ACHN (cell line): ENCODE measurements at places on chromosomes 1 and 21.
A peak's percentile ranks its signal among the peaks of the same experiment; 100 is the strongest.

DNA sequence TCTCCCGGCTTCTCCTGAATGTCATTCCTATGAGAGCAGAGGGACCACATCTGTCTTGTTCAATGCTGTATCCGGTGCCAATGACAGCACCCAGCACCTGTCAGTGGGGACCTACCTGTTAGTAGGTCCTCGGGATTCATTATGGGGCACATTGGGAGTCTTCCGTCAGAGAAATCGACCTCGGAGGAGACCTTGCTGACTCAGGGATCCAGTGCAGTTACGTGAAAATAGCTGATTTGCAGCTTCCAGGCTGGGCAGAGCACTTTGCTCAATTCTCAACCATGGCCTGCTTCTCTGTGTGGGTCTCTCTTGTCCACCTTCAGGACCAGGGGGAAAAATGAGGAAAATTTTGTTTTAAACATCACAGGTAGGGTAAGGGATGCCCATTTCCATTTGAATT lies 130.2 kb downstream of the PRDM2 start:
- no peak for DNase-seq

DNA sequence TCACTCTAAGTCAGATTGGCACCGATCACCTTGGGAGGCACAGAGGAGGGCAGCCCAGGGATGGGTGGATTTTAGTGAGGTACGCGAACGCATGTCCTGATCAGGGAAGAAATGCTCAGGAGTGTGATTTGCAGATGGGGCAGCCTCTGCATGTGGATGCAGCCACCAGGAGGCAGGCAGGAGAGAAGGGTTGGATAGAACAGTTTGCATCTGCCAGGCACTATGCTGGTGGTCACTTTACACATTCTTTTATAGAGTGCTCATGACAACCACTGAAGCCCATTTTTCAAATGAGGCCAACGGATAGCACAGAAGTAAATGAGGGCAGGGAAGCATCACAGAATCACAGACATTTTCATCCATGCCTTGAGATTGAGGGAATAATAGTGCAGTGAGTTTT lies 5.7 kb downstream of the LAMB3 start:
- peak; percentile 39 for DNase-seq

- DNase-seq: no peak
Measured at GRCh38 chr1:203287109-203287893, 18.0 kb upstream of the BTG2 start.

DNA sequence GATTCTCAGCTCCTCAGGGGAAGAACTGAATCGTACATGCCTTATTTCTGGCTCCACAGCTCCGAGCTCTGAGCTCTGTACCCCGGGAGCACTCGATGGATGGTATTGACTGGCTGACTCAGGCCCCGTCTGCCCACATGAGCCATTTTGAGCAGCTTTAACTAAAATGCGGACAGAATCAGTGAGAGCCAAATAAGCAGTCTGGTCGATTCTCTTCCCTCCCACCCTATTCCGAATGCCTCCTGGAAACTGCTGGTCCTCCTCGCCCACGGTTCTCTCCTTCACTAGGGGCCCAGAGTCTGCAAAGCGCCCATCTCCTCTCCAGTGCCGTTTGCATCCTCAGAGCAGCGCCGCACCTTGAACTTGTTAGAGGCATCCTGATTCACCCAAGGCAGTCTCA lies 125.9 kb upstream of the IRF2BP2 start:
- no peak for DNase-seq

GRCh38 chr1:10663678-10664035 lies 132.8 kb downstream of the CASZ1 start:
- DNase-seq: no peak

- DNase-seq: peak; percentile 36
Measured at GRCh38 chr1:86965012-86965826, 50.8 kb downstream of the HS2ST1 start.

DNA sequence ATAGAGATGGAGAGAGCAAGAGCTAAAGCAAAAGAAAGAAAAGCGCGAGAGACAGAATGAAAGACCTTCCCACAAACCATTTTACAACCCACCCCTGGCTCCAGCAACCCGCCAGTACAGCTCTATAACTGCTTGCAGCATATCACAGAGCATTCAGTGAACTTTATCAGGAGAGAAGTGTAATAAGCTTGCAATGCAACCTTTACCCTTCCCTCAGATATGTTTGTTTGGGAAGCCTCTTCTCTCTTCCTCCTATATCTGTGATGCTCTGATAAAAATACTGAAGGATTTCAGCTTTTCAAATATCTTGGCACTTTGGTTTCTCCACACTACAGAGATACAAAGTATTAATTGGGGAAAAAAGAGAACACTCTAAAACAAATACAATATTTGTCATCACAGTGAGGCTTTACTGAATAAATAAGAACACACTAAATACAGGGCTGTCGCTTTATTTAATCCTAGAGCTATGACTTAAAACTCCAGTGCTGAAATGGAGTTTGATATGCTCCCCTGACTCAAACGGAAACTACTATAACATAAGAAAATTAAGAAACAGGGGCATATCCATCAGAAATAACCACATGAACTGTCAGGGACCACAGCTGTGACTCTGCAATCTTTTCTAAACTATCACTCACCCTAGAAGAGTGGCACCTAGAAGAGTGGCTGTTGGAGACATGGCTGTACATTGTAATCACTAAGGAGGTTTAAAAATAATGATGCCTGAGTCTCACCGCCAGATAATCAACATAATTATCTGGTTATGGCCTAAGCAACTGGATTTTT lies 6.7 kb downstream of the CRP start:
- DNase-seq: no peak

DNA sequence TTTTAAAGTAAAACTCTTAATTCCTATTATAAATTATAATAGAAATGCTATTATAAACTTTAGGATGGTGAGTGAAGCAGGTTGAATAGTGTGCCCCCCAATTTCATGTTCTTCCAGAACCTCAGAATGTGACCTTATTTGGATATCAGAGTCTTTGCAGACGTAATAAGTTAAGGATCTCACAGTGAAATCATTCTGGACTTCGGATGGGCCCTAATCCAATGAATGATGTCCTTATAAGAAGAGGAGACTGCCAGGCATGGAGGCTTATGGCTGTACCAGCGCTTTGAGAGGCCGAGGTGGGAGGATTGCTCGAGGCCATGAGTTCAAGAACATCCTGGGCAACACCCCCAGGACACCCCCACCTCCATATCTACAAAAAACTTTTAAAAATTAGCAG lies 9.4 kb upstream of the MT1HL1 start:
- no peak for DNase-seq

- DNase-seq: no peak
Measured at GRCh38 chr1:87182611-87183010, 146.1 kb upstream of the LMO4 start.

DNA sequence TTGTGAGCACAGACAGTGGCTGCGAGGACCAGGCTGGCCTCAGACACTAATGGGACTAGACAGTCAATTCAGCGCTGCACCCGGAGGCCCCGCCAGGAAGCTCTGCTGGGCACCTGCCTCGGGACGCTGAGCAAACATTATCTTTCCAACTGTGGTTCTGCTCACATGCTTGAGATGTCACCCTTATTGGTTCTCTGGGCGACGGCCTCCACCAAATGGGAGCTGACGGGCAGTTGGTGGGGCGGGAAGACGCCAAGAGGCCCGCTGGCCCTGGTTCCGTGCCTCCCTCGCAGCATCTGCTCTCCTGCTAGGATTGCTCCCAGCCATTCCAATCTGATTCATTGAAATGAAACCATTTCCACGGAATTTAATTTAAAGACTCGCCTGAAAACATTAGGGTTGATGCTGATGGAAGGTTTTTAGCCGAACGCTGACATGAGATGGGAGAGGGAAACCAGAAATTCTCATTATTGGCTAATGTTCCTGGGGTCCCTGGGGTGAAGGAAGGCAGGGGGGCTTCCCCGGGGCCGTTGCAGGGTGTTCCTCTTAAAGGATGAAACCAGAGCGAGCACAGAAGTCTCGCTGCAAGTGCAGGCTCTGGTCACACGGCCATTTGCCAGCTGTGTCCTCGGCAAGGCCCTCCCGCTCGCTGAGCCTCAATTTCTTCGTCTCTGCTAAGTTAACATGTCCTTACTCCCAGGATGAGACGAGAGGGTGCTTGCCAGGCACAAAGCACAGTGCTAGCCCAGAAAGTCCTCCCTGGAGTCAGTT lies 512.2 kb downstream of the NPHP4 start:
- no peak for DNase-seq

- DNase-seq: no peak
Measured at GRCh38 chr1:201350884-201351283, 26.6 kb downstream of the TNNT2 start.

DNA sequence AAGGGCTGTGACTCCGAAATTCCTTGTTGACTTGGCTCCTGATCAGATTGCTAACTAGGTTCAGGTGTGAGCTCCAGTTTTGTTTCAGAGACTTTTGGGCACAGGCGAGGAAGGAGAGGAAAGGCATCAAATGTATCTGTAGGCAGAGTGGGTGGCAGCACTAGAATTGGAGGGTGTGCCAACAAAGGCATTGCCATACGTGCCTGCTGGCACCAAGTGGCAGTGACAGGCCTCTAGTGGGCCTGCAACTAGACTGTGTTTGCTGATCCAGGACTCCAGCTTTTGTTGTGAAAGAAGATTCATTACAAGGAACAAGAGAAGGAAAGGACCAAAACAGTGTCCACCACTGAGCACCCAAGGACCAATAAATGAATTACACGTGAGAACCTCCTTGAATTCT lies 79.5 kb downstream of the TM2D1 start:
- no peak for DNase-seq

GRCh38 chr1:24364975-24365678 lies 46.0 kb downstream of the GRHL3 start:
- DNase-seq: peak; percentile 55

DNA sequence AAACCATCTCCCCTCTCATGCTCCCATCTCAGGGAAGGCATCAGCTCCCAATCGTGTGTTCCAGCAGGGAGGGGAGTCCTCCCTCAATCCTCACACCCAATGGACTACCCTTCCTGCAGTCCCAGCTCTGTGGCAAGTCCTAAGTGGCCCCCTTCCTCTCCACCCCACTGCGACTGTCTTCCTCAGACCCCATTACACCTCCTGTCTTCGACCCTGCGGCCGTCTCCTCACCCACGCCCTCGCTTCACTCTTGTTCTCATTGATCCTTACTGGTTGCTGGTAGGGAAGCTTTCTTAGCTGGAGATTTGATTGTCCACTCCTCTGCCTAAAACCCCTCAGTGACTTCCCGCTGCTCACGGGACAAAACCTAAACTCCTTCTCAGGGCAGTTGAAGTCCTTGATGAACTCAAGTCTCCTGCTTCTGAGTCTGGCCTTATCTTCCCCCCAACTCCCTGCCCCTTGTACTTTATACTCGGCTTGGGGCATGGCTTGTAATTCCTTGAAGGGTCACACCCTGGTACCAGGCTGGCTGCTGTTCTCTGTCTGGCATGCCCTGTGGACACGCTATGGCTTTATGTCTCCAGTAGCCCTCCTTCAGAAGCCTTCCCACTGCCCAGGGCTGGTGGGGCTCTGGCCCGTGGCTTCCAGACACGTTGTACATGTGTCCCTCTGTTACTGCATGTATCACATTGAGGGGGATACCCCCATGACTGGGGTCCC lies 2.3 kb upstream of the EPS8L3 start:
- no peak for DNase-seq

GRCh38 chr1:118217141-118217838 lies 32.3 kb upstream of the SPAG17 start:
- DNase-seq: no peak

GRCh38 chr21:27813750-27814149 lies 846.9 kb upstream of the ADAMTS5 start:
- DNase-seq: no peak

- peak; percentile 85 for DNase-seq
Measured at GRCh38 chr1:151585622-151586021, 26.2 kb upstream of the SNX27 start.

DNA sequence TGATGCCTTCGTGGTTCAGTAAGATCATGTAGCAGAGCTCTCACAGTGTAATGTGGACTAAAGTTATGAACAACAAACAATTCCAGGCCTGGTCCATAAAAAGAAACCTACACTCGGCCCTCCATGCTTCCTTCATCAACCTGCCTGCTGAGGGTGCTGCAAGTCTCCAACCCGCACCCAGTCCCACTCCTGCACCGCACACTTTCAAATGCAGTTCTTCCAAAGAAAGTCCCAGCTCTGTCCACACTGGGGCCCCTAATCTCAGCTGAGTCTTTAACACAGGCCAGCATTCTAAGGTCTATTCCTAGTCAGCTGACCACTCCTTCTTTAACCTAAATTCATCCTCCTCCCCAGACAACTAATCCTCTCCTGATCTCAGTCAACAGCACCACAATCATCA lies 71.5 kb upstream of the NR5A2 start:
- no peak for DNase-seq

- DNase-seq: no peak
Measured at GRCh38 chr1:167330601-167331293, 110.1 kb downstream of the POU2F1 start.

GRCh38 chr1:54764922-54765561 lies 719 bp upstream of the PARS2 start:
- no peak for DNase-seq

- DNase-seq: no peak
Measured at GRCh38 chr21:44854391-44854663, 19.2 kb downstream of the PTTG1IP start.

DNA sequence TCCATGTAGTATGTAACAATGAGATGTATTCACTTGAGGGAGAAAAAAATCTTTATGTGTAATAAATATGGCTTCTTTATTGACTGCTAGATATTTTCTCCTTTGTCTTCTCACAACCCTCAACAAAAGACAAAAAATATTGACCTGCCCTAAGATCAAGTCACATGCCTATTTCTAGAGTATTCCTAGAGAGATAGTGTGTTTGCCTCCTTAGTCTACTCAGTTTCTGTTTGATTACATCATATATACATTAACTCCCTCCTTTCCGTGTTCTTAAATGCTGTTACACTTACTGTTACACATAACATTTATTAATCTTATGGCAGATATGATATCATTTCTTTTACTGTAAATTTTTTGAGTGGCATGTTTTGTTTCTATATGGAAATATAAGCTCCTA lies 281.6 kb upstream of the RGS18 start:
- no peak for DNase-seq

DNA sequence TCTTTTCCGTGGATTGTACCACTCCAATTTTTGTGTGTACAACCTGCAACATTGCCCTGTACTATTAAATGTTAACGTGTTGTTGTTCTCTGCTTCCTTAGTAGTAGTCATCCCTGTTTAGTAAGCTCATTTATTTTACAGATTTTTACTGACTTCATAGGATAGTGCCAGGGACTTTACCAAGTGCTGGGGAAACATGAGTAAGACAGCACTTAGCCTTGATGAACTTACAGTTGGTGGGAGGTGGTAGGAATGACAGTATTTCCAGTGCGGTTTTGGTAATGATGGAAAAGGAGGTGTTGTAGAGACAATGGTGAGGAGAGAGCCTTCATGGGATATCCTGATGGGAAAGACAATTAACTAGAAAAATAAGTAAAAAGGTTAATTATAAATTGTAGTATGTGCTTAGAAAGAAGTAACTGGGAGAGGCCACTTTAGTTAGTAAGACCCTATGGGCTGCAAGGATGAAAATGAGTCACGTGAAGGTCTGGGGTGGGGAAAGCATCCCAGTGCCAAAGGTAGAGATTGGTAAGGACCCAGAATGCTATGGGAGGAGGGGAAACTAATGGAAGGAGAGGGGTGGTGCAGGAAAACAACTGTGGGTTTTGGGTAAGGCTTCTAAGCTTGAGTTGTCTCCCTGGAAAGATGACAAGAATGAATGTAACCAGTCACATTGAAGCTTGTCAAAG lies 1.7 kb downstream of the RLF start:
- no peak for DNase-seq

- DNase-seq: peak; percentile 48
Measured at GRCh38 chr1:199778324-199778955, 249.1 kb upstream of the NR5A2 start.
